Activated T-cell treated with anti-CD3 and anti-CD28 coated beads, Interleukin-2, amount 50 U/mL, for 48 hours (primary cell): ENCODE measurements at places on chromosomes 13 and 19.

DNA sequence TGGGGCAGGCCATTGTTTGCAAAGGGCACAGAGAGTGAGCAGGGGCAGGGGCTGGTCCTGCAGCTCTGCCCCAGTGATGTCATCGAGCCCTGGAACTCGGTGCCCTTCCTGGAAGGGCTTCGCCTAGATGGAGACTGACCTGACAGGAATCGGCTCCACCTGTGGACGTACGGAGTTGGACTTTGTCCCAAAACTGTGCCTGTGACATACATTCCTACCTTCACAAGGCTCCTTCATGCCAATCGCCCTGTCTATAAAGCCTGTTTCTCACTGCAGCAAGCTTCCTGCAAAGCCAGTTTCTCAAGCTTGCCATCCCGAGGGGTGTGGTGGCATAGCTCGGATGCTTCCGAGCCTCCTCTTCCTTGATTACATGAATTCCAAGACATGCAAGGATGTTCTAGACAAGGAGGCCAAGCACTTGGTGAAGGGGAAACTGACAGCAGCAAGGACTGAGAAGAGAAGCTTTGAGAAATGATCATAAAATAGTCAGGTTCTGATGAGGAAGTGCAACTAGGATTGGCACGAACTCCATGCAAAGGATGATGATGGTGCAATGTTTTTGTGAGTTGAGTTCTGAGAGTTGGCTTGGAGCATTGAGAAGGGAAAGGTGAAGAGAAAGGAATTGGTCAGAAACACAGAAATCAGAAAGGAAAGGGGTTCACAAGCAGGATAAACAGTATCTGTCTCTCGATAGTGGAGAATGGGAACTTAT lies 73.6 kb upstream of the STK24 start:
- no peak for DNase-seq

DNA sequence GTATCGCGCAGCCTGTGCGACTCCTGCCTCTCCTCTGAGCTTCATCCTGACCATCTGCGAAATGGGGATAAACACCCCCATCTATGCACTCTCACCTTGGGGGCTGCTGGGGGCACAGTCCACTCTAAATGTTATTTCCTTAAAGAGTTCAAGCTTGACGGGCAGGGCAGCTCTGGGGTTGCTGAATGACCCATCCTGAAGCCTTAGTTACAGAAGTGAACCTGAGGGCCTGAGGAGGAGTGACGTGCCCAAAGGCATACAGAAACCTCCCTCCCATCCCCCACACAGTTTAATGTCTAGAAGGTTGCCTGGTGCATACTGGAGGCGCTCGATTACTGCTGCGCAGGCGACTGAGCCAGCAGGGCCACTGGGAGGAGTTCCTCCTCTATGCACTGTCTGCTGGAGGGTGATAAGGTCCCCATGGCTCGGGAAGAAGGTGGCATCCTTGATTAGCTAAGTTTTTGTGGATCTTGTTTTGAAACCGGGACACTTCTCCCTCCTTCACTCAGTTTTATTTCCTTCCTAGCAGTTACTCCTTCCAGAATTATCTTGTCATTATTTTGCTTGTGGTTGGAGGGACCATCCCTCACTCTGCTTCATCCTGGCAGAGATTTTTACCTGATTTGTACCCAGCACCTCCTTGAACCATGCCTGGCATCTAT lies 572 bp upstream of the FKBP8 start:
- DNase-seq: peak; percentile 82

DNA sequence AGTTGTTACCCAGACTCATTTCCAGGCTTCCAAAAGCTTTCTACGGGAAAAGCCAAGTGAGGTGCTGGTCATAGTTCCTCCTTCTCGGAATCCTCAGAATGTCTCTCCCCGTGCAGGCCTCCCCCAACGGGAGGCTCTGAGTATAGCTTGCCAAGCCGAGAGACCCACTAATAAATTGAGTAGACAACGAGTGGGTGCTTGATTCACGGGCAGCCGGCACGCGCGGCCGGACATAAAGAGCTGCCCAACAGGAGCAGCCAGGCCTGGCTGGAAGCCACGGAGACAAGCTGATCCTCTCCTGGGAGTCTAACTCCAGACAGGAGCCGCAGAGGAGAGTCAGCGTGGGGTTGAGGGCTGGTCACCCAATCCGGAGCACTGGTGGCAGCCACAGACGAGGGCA lies 43.4 kb upstream of the MEDAG start:
- no peak for DNase-seq

DNA sequence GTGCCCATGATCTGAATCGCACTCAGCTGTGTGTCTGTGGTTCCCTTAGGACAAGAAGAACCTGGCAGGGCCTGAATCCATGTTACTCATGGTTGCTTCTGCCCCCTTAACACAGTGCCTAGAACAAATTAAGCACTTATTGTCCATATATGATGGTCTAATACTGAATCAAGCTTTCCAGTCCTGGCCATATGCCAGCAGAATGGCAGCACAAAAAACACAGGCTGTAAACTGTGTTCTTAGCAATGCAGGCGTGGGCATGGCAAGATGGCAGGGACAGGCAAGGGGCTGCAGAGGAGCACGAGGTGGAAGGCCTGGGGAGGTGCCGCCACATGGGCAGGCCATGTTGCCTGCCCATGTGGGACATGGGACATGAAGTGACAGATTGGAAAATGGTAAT lies 68.2 kb downstream of the LATS2 start:
- DNase-seq: no peak

- no peak for DNase-seq
These were observed 72.6 kb downstream of the CDK8 start for GRCh38 chr13:26326562-26326961.

DNA sequence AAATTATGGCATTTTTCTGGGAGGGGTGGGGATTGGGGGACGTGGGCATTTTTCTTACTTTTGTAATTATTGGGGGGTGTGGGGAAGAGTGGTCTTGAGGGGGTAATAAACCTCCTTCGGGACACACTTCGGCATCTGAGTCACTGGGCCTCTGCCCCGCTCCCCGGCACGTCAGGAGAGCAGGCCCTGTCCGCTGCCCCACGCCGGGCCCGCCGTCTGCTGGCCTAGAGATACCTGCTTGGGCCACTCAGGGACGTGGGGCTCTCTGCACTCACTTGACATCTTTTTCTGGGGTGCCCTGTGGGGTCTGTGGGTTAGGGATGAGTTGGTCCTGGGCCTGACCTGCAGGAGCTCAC lies 3.5 kb upstream of the FTL start:
- no peak for DNase-seq

- DNase-seq: no peak
These were observed 904.8 kb upstream of the PCDH20 start for GRCh38 chr13:62320129-62321108.

GRCh38 chr19:19634516-19635312 lies 6.7 kb upstream of the LPAR2 start:
- no peak for DNase-seq

GRCh38 chr19:54331626-54332025 lies 7.3 kb downstream of the LILRA4 start:
- no peak for DNase-seq

DNA sequence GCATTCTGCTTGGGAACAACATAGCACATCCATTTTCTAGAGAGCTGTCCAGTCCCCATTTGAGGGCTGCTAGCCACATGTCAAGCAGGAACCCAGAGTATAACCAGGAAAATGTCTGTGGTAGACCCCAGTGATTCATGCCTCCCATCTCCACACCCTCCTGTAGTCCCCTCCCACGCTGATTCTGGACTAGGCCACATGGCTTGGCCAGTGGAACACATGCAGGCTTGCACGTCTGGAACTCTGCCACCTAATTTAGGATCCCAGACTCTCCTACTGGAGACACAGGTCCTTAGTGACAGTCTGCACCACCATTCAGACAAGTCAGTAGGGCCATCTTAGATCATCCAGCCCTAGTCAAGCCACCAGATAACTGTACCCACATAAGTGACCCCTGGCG lies 149.8 kb downstream of the ZIC5 start:
- no peak for DNase-seq

DNA sequence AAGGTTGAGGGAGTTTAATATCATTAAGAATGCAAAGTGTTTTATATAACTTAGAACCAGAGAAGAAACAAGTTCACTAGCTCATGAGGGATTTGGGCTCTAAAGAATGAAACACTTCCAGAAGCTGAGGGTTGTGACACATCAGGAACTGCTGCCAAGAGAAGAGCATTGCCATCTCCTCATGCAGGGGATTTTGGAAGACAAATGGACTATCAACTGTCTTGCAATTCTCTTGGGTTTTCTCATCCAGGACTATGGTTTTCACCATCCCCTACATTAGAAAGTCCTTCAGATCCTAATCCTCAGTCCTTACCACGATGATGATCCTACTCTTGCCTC lies 59.7 kb upstream of the KL start:
- DNase-seq: no peak

DNA sequence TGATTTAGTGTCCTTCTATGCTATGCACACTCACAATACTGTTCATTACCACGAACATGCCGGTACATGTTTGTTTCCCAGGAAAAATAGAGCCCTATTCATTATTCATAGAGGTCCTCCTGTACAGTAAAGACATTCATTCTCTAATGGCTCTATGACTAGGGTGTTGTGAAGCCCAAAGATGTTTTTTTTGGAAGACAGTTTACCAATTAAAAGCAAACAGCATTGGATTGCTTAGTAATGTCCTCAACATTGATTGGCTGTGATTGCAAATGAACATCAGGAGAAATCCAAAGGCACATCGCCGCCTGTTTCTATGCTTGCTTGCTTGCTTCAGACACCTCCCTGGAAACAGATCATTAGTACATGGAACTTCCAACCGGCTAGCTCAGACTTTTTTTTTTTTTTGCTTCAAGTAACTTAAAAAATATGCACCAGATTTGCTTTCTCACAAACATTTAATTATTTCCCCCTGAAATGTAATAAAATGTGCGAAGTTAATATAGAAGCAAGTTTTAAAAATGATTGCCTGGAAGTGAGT lies 8.8 kb upstream of the GPC6 start:
- DNase-seq: no peak

DNA sequence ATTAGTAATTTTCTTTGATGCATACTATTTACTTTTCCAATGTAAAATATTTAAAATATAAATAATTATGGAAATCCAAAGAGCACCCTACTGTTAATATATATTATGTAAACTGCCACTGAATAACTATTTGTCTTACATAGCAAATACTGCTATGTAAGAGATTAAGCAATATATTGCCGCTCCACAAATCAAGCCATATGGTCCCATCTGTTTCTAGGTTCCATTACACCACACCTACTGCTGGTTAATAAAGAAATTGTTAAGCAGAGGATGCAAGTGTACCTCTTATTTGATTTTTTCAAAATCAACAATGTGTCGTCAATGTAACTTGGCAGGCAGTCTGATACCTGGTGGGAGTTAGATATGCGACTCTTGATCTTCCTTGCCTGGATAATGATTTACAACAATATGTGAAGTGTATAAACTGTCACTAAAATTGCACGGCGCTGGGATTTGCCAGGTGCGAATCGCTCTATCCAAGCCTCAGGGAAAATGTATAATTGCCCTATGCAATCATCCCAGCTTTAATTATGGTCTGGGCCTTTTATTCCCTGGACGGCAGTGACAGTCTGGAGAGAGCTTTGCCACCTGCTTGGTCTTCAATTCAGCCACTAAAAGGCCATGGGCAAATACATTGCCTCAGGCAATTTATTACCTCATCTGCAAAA lies 16.0 kb downstream of the SMAD9 start:
- DNase-seq: no peak
